Stimulated activated CD8-positive, alpha-beta memory T cell treated with anti-CD3 and anti-CD28 coated beads, Interleukin-15, amount 100 ng/mL, for 24 hours (primary cell): ENCODE measurements at places on chromosomes 3 and 15.

DNA sequence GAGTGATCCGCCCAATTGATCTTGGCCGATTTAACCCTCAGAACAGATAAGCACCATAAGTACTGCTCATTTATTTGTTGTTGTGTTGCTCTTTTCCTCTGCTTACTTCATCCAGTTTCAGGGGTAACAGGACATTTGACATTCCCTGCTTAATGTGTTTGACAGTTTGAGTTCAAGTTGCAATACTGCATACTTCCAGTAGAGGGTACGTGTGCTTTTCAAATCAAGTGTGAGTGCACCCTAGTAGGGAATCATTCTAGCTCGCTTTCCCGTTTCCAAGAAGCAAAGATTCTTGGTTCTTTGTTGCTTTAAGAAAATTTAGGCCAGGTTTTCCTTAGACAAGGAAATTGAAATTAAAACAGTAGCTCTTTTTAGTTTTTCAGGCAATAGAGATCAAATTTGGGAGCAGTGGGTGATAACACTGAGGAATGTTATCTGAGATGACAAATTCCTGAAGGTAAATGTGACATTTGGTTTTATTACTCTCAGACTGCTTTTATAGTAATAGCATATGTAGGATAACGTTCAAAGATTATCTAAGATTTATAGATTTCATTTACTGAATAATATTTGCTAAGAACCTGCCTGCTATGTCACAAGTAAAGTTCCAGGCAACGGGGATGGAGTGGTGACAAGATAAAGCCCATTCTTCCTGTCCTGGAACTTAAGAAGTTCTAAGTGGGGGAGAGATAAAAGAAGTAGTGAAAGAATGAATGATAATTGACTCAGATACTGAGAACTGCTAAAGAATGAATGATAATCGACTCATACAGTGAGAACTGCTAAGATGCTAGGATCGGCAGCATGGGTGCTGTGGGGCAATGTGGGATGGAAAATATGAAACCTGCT, 73.3 kb downstream of the SYNPR start:
- DNase-seq, result no peak

DNA sequence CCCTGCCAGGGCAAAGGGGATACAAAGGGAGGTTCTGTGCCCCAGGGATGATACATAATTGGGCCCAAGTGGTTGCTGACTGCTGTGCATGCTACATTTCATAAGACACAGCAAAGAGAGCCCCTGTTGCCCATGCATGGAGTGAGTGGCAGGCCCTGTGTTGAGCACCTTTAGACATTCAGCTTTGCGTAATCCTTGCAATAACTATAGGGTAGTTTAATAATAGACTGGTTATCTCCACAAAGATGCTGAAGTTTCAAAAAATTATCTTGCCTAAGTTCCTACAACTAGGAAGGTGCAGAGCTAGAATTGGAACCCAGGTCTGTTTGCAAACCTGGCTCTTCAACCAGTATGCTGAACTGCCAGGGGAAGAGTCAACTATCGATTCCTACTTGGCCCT, 1.7 kb upstream of the OGG1 start:
- no peak for DNase-seq

DNA sequence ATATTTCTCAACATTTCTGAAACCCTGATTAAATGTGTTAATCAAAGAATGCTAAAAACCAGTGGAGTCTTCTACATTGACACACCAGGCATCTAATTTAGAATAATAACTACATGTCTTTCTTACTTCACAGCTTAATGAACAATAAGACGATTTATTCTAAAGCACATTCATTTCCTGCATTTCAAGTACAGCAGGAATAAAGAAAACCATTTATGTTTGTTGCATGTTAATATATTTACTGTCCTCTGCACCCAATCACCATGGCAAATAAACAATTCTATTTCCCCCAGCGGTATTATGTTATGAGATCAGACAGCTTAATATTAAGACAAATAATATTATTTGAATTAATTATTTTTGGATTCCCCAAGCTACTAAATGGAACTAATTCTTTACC, 1336.3 kb upstream of the CADM2 start:
- DNase-seq, result no peak

DNA sequence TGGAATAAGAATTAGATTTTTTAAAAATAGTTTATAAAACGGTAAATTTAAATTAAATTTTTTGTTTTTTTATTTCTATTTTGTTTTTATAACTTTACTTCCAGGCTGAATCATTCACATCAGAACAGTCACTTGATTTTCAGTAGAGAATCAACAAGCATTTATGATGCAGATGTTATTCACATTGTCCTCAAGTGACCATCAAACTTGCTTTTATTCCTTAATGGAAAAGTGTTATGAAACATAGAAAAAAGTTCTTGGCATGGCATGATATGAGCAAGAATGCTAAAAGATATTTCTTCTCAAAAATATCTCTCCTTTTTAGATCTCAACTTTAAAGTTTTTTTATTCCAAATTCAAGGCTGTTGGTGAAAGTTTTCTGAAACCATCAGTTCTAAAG, 70.9 kb upstream of the TGFBR2 start:
- DNase-seq, result no peak

- DNase-seq, result no peak
These were observed 70.6 kb upstream of the SNRK start for GRCh38 chr3:43215663-43216275.

DNA sequence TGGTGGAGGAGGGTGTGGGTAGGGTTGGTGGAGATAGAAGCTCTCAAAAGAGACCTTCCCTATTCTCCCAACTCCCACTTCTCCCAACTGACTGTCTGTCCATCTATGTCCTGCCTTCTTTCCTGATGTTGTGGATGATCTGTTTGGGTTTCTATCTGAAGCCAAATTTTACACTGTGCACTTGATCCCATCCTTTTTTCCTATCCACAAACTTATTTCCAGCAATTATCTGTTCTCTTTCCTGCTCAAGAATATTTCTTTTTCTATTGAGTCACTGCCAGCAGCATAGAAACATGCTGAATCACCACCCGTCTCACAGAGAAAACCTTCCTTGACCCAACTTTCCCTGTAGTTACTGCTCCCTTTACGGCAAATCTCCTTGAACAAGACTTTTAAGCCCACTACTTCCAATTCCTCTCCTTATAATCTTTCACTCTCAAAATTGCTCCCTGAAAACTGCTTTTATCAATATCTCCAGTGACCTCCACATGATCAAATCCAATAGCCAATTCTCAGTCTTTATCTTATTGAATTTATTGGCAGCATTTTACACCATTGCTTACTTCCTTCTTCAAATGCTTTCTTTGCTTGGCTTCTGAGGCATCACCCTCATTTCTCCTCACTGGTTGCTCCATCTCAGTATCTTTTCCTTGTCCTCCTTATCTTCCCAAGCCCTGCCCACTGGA, 141.2 kb upstream of the SLC7A14 start:
- DNase-seq, result no peak

DNA sequence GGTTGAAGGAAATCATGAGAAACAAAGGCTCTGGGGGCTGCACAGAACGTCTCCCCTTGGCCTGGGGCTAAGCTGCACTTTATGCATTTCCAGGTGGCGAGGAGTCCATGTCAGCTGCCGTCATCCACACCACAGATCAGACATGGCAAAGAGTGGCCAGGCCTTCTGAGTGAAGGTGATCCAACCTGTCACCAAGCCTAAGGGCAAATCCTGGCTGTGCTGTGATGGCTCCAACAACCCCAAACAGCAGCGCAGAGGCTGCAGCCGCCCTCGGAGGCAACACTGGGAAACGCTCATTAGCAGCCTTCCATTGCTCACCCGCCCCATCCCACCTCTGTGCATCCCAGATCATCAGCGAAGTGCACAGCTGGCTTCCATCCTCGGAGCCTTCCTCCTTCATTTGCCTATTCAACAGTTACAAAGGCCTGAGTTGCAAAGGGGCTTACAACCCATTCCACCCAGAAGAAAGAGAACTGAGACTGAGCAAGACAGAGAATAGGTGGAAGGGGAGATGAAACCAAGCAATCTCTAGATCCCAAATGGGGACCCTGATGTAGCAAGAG, 55.7 kb downstream of the SRGAP3 start:
- DNase-seq, result no peak

DNA sequence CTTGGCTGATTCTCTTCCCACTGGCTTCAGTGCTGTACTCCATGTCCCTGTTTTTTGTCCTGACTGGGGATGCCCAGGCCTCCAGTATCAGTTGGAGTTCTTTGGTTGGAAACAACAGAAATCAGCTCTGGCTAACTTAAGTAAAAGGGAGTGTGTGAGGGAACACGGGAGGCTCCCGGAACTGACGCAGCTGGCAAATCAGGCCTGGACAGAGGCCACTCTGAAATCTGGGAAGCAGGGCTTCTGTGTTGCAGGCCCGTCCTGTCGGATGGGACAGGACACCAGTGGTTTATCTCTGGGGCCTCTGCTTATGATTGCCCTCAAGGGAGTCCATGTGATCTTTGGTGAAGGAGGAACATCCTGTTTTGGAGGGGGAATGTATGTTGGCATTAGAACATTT, 124.3 kb downstream of the CHCHD6 start:
- no peak for DNase-seq

DNA sequence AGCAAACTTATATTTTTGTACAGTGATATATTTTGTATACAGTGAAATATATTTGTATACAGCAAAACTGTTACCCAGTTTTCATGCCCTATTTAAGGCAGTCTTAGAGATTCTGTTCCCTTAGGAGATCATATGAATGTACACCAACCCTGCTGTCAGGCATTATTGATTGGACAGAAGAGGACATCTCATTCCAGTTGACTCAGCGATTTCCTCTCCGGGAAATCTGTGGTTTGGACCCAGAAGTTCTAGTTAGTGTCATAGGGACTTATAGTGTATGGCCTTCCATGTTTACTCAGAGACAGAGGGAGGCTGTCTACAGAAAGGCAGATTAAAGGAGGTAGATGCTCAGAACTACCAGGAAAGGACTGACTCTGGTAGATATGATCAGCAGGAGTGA, 318.8 kb upstream of the KCNMB2 start:
- DNase-seq, result no peak

DNA sequence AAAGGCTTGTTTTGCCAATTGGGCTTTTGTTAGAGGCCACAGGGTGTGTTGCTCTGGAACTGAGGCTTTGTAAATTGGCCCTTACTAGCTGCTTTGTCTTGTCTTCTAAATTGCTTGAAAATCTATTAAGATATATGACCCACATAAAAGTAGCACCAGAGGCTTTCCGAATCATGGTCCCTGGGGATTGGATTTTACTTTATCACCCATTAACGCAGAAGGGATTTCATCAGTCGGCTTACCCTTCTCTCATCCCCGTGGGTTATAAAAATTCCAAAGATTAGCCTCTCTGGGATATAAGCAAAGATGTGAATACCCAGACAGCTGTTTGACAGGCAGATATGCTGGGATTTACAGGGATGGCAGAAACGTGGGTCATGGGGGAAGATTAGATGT, 98.3 kb upstream of the CHL1 start:
- DNase-seq, result no peak

DNA sequence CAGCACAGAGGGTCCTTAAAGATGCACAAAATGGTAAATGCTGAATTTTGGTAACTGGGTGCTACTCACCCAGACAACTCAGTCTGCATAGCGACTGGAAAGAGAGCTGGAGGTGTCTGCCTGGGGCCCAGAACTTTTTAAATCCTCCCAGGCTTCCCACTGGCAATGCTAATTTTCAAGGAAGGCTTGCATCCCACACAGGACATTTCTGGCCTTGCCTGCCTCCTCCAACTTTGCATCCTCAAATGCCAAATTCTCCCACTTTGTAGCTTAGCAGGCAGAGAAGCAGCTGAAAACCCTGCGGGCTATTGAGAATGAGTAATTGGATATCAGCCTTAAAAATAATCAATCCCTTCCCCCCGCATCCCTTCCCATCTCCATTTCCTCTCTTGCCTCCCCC, 656.6 kb upstream of the ADAMTS9 start:
- DNase-seq, result no peak

GRCh38 chr3:62226601-62227339, 146.6 kb downstream of the FEZF2 start:
- no peak for DNase-seq

DNA sequence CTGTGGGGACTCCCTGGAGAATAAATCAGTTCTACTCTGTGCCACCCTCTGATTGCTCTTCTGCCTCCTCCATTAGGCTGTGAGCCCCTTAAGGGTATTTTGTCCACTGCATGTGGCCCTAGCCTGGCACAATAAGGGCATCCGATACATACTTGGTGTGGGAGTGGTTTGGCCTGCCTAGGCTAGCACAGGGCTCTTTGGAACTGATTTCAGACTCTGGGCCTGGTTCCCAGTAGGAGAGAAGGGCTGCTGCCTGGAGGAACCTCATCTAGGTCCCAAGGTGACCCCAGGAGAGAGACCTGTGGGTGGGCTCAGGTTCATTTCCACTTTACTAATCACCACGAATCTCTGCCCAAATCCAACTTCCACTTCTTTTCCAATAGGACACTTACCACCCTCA, 5.3 kb upstream of the CTDSPL start:
- no peak for DNase-seq

DNA sequence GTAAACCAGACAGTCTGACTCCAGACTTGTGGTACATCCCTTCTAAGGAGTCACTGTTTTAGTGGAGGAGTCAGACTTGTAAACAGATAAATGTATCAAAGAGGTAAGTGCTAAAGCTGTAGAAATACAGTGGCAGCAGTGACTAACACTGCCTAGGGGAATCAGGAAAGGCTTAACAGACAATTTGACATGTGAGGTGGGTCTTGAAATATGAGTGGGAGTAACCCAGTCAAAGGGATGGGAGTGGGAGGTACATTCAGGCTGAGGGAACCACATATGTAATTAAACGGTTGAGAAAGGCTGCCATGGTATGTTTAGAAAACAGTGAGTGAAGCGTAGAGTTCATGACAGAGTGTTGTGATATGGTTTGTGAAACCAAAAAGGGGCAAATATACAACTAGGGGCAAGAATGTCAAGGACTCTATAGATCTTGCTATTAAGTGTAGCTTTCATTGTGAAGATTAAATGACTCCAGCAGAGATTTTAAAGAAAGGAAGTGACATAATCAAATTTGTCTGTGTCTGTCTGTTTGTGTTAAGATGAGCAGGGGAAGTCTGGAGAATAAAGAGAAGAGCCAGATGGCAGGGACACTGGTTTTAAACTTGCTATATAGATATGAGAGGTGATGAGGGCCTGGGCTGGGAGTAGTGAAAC, 11.2 kb upstream of the ALCAM start:
- no peak for DNase-seq

GRCh38 chr3:127061641-127062040, 78.7 kb downstream of the PLXNA1 start:
- DNase-seq, result no peak

- no peak for DNase-seq
These were observed 369.8 kb downstream of the SV2B start for GRCh38 chr15:91469632-91470567.

- DNase-seq, result no peak
These were observed 168.5 kb downstream of the MECOM start for GRCh38 chr3:169494982-169495381.
